ENCODE measurements at places on chromosomes 7 and 10.

DNA sequence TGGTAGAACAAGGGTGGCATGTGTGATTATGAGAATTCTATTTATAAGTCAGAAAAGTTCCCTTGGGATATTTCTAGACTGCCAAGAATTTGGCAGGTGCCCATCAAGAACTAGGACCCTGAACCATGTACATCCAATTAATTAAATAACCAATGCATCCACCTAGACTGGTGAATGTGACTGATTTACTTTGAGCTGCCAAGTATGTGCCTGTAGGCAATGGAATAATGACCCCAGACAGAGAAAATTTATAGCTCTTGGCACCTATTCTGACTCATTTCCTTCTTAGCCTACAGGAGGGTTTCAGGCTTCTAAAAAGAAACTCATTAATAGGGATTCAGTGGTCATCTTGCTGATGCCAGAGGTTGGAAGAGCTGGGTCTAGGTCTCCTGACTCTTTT, 54.9 kb downstream of the KCNH2 start:
- no peak for DNase-seq

DNA sequence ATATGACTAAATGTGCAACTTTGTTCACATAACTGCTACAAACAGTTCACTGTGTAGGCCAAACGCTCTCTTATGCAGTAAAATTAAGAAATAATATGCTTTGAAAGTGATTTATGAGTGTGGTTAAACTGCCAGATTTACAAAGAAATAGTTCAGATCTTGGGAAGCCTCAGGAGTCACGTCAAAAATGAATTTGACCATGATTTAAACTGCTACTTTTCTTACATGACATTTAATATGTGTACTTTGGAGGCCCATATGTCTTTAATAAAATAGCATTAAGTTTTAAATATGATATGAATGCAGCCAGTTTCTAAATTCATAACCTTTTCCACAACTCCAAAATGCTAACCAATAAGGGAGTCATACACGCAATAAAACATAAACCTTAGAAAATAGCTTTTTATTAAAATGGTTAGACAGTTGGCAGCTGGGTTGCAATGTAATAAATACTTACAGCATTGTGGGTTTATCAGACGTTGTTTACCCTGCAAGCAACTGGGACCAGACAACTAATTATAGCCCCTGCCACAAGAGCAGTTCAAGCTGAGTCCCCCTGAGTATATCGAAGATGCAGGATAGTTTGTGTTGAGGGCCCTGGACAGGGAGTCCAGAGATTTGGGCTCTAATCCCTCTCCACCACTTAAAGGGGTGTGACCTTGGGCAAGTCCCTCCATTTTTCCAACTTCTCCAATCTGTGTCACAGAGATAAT, 640.4 kb downstream of the LRMDA start:
- DNase-seq = no peak

DNA sequence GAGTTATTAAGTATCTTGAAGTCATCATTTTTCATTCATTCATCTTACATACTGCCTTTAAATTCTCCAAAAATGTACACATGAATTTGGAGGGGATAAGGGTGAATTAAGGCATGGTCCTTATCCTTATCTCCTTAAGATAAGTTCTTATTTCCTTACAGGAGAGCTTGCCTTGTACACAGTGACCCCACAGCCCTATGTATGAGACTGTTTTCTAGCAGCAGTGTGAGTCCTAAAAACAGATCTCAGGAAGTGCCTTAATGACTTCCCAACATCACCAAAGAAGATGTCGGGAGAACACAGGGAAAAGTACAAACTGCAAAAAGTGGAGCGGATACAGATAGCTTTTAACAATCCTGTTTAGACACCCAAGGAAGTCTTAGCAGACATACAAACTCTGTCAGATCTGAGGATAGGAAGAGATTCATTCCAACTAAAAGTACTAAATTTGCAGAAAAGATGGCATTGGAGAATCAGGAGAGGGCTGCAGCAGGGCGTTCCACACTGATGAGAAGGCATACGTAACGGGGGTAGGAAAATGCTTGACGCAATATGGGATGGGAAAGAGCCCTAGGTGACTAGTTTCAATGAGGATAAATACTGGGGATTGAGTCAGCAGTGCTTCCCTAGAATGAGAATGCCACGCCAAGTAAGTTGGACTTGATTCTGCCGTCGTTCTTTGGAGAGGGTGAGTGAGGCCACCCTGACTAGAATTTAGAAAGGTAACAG, 570.2 kb downstream of the PARD3 start:
- DNase-seq = no peak

GRCh38 chr7:74230446-74231231, 20.8 kb downstream of the LAT2 start:
- no peak for DNase-seq

DNA sequence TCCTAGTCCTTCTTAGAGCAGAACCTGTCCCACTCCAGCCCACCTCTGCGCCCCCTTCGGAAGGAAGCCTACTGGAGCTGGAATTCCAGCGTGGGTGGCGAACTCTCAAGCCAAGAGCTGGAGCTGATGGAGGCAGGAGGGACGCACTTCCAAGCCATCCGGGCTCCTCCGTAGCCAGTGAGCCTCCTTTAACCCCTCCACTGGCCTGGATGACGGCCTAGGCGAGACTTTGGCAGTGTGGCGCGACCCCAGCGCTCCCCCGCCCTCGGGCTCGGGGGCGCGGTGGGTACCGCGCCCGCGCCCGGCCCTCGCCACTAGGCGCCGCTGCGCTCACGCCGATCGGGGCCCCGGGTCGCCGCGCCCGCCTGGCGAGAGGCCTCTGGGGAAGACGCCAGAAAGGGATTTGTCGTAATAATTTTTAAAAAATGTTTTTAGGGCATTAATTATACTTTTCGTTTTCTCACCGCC, 5.1 kb upstream of the EMX2 start:
- no peak for DNase-seq

DNA sequence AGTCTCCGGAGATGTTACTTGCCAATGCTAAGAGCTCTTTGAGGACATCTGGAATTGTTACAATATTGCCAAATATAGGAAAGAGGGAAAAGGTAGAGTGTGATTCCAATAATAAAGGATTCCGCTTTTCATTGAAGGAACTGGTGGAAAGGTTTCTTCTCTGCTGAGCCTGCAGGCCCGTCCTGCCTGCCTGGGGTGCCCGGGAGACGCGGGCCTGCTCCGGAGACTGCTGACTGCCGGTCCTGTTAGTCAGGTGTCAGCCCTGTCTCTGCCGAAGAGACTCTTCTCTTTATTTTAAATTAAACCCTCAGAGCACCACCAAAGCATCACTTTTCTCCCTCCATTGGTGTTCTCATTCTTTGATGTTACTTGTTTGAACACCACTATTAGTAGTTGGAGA, 2.2 kb downstream of the EGFR start:
- no peak for DNase-seq

DNA sequence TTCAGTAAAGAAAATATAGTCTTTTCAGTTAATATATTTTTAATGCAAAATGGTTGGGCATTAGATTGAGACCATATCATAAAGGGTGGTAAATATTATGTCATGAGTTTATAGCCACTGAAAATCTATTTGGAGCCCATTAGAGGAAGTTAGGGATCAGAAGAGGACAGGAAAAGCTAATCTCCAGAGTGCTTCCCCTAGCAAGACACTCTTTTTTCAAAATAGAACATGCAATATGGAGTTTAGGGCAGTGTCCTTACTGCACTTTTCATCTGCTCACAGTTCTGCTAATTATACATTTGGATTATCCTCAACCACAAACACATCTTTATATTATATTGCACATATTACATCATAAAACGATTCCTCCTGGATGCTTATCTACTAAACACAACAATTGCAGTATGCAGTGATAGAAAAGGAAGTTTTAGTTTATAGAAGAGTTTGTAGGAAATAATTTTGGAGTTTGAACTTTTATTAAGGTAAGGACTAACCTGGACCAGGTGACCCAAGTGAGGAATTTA, 159.8 kb downstream of the PHF14 start:
- DNase-seq = no peak

DNA sequence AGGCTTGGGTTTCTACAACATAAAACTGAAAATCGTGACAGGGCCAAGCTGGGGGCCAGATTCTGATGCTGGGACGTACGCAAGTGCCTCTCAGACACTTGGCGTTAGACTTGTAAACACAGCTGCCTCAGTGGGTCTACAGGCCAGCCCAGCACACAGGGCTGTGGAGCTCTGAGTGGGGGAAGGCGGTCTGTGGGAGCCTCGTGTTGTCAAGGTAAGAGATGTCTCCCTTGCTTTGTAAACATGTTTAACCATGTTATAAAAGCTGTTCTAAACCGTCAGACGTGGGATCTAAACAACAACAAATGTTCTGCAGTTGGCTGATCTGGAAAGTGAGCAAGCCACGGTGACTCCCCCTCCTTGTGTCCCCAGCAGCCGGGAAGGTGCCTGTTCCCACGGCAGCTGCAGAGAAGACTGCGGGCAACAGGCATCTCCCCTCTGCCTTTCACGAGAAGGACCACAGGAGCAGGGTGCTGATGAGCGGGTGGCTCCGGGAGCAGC, 67.8 kb downstream of the ZRANB1 start:
- no peak for DNase-seq

GRCh38 chr7:94433224-94433623, 38.5 kb downstream of the COL1A2 start:
- no peak for DNase-seq

- no peak for DNase-seq
Measured at GRCh38 chr7:120337308-120337907, 64.4 kb downstream of the KCND2 start.

- no peak for DNase-seq
Measured at GRCh38 chr10:127279334-127279774, 83.0 kb upstream of the INSYN2A start.

- no peak for DNase-seq
Measured at GRCh38 chr10:99372546-99373271, 43.6 kb downstream of the CNNM1 start.

DNA sequence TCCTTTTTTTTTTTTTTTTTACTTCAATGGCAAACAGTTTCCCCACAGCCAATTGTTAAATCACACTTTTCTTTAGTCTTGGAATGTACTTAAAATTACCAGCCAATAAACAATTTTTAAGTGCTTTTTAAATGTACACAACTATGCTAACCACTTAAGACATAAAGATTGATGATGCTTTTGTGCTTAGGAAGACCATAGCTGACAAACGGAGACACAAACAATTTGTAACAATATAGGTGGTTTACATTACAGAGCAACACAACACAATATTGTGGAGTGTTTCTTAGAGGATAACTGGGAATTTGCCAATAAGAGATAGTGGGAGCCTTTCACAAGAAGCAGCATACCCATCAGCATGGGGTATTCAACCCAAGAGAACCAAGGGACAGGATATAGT, 798.5 kb upstream of the IGFBP3 start:
- no peak for DNase-seq

DNA sequence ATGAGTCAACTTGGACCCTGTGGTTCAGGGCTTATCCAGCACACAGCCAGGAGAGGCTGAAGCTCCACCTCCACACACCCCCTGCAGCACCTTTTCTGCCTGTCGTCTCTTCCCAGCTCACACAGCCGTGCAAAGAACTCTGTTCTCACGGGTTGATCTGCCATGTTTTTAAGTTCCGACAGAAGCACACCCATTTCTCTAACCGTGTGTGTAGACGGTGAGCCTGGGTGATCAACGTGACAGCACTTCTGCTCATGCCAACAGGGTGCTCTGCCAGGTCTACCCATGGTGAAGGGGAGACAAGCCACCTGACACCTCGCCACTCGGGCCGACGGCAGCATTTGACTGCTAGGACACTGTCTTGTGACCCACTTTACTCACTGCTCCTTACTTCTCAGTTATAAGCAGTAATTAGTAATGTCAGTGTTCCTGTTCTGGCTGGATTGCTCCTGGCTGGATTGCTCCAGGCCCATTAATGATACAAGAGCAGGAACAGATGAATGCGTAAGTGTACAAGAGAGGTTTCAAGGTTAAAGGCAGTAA, 90.5 kb downstream of the RNF216 start:
- DNase-seq = no peak

GRCh38 chr10:75040576-75040975, 70.9 kb upstream of the SAMD8 start:
- DNase-seq = no peak

All from activated CD8-positive, alpha-beta memory T cell treated with anti-CD3 and anti-CD28 coated beads for 48 hours (primary cell).